ENCODE measurements at places on chromosomes 11 and 22.

GRCh38 chr11:44188643-44189042 lies 93.2 kb downstream of the EXT2 start:
- DNase-seq: no peak

DNA sequence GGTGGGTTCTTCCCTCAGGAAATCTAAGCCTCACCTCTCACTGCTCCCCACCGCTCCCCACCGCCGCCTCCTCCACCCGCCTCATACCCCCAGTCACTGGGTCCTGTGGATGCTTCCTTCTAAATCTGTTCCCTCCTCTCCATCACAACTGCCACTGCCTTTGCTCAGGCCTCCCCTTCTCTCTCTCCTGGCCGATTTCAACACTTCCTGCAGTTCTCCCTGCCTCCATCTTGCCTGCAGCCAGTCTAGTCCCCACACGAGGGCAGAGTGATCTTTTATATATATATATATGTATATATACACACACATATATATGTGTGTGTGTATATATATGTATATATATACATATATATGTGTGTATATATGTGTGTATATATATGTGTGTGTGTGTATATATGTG lies 27.8 kb downstream of the CREB3L1 start:
- peak; percentile 66 for DNase-seq

GRCh38 chr22:19082101-19082500 lies 40.1 kb downstream of the DGCR2 start:
- DNase-seq: no peak

- peak; percentile 26 for DNase-seq
Measured at GRCh38 chr11:130606178-130606577, 157.7 kb downstream of the ADAMTS15 start.

GRCh38 chr11:1471736-1472135 lies 14.8 kb downstream of the MOB2 start:
- no peak for DNase-seq

- no peak for DNase-seq
Measured at GRCh38 chr11:119056421-119056999, 495 bp downstream of the HYOU1 start.

DNA sequence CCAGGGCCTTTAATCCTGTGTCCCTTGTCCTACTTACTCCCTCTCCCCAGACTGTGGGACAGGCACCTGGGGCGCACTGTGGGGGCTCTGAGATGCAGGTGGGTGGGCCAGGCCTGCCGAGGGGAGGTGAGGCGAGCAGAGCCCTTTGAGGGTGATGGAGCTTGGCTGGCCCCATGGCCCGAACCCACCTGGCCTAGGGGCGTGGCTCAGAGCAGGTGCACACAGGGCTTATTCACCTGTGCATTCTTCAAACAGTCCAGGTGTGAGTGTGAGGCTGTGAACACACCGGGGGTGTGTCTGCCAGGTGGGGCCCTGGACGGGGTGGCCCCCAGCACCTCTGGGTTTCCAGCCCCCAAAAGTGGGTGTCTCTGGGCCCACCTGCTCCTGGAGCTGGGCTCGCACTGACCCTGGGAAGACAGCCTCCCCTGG lies 9.0 kb upstream of the MUC5AC start:
- DNase-seq: no peak

DNA sequence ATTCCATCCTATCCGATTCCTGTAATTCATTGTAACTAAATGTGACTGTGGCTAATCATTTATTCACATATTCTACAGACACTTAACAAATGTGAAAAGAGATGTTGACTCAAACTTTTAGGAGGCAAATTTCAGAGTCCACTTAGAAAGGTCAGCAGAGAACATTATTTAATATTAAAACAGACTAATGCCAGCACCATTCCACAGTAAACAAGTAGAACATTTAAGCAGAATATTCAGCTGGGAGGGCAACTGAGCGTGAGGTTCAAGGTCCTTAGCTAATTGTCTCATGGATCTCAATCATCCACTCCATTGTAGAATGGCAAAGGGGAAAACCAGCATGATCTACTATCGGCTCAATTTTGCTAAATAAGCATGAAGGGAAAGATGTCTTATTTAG lies 5.1 kb upstream of the SLC5A12 start:
- DNase-seq: no peak

- no peak for DNase-seq
Measured at GRCh38 chr11:125372088-125372487, 124.0 kb downstream of the FEZ1 start.

- DNase-seq: peak; percentile 95
Measured at GRCh38 chr11:18383388-18384156, 10.8 kb upstream of the LDHA start.

- DNase-seq: no peak
Measured at GRCh38 chr11:2673250-2673610, 26.6 kb downstream of the KCNQ1OT1 start.

GRCh38 chr11:16935518-16936302 lies 78.5 kb downstream of the PLEKHA7 start:
- peak; percentile 59 for DNase-seq

GRCh38 chr22:32465661-32466060 lies 1.4 kb upstream of the BPIFC start:
- no peak for DNase-seq

DNA sequence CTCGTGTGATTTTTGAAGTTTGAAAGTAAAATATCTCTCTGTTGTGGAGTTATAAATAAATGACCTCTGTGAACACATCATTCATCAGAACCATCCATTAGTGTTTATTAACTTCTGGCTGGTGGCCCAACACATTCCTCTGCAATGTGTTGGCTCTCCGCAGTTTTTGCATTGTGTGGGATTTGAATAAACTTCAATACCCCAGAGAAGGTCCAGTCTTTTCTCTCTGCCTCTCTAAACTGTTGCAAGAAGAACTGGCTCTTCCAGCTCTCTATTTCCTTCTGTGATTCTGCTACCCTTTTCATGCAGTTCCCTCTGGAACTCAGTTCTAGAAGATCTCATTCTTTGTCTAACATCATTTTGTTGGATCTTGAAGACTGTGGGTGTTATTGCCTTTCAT lies 125.0 kb upstream of the ARHGAP42 start:
- DNase-seq: peak; percentile 94

- no peak for DNase-seq
Measured at GRCh38 chr11:36109850-36110606, 166.2 kb downstream of the LDLRAD3 start.

DNA sequence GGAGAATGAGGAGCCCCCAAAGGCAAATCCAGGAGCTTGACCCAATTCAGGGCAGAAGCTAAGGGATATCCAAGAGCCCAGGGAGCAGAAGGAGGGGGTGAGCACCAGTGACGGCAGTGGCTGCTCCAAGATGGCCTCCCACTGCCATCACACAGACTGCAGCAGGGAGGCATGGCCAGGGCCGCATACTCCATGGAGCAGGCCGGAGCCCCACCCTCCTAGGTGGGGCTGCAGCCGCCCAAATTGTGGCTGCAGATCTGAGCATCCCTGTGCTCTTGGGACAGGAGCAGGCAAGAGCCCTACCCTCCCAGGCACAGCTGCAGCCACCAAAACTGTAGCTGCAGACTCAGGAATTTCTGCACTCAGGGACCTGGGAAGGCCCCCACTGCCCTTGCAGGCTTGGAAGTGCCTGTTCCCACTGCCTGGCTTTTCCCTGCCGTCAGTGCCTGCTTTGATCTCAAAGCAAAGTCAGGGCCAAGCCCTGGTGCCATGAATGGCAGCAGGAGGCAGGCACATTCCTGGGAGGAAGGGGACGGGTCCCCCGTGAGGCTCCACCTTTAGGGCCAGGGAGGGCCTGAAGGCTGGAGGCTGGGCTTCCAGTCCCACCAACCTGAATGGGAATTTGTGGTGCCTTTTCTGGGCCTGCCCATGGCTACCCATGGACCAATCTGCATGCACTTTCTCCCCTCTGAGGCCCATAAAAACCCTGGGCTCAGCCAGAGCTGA lies 10.3 kb upstream of the WNT7B start:
- DNase-seq: no peak

GRCh38 chr11:47395223-47396048 lies 13.0 kb upstream of the SLC39A13 start:
- no peak for DNase-seq

All from fibroblast of skin of right quadriceps (primary cell).